ENCODE measurements at places on chromosomes 6 and 20.

GRCh38 chr6:151365233-151365632 lies 26.1 kb downstream of the ZBTB2 start:
- no peak for DNase-seq

DNA sequence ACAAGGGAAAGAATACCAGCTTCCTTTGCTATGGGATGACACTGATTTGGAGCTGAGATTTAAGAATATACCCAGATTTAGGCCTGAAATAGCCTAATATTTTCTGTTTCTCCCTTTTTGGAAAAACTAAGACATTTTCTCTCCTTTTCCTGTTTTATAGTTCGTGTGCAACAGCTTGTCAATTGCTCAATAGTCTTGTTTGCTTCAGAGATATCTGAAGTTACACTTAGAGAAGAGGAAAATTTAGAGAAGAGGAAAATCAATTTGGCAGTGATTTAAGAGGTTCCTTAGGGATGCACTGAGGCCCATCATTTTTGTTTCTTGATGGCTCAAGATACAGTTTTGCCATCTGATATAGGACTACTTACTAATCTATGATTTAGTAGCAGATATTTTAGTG lies 398.6 kb downstream of the RFPL4B start:
- no peak for DNase-seq

DNA sequence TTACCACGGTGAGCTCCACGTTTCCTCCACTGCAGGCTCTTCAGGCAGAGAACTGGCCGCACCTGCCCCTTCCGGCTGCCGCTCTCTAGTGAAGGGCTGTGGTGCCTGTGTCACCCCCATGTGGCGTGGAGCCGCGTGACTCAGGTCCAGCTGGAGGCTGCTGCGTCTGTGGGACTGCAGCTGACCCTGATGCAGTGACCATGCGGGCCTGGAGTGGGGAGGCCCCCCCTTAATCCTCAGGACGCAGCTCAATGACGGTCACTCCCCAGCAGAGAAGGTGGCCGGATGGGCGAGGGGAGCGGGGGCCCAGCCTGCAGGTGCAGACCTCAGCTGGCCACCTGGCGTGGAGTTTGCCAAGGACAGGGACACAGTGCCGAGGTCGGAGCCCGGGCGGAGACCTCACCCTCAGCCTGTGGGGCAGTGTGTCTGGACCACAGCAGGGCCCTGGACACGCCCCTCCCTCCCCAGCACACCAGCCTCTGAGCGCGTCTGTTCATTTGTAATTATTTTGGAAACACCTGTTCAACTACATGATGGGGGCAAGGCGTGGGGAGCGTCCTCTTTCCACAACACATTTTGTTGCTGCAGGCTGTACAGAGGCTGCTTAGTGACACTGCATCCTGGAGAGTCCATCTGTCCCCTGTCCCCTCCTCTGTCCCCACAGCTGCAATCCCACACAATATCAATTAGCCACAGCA lies 10.7 kb downstream of the BHLHE23 start:
- no peak for DNase-seq

DNA sequence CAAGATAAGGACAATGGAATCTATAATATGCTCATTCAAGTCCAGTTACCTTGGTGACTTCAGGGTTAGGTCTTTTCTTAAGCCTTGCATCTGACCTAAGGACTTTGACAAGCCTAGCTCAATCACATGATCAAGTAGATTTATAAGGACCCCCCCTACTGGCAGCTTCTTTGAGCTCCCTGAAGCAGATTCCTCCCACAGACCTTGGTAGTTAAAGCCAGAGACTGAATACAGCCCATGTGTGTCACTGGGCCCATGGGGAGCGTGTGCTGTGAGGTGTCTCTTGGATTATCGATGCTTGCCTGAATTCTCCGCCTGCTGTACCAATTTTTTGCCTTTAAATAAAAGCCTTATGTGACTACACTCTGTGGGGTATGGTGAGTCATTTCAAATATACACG lies 372.7 kb upstream of the RGS17 start:
- no peak for DNase-seq

- no peak for DNase-seq
These were observed 217.9 kb downstream of the PRL start for GRCh38 chr6:22078802-22079545.

GRCh38 chr20:2285193-2285592 lies 10.6 kb upstream of the TGM3 start:
- DNase-seq, result no peak

GRCh38 chr6:16947375-16948015 lies 154.4 kb upstream of the STMND1 start:
- DNase-seq, result no peak

- no peak for DNase-seq
These were observed 73.4 kb downstream of the PRDM1 start for GRCh38 chr6:106159531-106159940.

DNA sequence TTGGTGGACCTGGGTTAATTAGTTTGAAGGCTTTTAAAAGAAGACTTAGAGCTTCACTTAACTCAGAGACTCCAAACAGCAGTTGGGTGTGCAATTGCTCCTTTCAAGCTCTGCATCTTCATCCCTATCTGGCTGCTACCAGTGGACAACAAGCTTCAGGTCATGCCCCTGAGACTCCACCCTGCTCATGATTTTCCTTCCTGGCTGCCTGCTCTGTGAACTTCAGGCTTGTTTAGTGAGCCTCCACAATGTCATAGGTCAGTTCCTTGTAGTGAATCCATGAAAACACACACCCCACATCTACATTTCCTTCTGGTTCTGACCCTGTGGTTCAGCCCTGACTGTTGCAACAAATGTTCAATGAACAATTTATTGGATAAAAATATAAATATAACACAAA lies 61.1 kb upstream of the MARCKS start:
- DNase-seq, result no peak

DNA sequence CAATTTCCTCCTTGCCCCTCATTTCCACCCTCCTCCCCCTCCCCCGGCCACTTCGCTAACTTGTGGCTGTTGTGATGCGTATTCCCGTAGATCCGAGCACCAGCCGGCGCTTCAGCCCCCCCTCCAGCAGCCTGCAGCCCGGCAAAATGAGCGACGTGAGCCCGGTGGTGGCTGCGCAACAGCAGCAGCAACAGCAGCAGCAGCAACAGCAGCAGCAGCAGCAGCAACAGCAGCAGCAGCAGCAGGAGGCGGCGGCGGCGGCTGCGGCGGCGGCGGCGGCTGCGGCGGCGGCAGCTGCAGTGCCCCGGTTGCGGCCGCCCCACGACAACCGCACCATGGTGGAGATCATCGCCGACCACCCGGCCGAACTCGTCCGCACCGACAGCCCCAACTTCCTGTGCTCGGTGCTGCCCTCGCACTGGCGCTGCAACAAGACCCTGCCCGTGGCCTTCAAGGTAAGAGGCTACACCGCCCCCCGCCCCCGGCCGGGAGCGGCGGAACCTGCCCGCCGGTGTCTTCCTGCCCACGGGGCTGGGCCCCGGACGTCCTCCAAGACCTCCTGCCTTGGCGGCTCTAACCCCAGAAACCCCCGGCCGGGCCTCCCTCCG lies 44.9 kb upstream of the SUPT3H start:
- DNase-seq, result no peak

DNA sequence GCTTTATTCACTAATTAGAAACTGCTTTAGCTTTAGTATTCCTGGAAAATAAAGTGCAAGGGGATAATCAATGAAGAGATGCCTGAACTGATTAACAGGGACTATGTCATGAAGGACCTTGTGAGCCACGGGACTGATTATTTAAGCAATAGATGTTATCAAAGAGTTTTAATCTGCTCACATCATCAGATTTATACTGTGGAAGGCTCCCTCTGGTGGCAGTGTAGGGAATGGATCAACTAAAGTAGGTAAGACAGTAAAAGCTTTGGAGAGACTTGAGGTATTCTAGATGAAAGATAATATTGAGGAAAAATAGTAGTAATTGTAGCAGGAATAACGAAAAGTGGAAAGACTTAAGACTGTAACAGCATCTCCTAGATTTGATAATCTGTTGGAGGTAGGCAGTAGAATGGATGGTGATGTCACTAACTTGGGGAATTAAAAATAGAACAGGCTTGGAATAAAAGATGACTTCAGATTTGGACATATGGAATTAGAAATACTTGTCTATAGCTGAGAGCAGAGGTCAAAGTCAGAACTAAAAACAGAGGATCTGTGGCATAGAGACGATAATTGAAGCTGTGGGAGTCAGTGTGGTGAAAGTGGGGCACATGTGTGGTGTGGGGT lies 80.3 kb upstream of the HTR1E start:
- DNase-seq, result peak; percentile 7

DNA sequence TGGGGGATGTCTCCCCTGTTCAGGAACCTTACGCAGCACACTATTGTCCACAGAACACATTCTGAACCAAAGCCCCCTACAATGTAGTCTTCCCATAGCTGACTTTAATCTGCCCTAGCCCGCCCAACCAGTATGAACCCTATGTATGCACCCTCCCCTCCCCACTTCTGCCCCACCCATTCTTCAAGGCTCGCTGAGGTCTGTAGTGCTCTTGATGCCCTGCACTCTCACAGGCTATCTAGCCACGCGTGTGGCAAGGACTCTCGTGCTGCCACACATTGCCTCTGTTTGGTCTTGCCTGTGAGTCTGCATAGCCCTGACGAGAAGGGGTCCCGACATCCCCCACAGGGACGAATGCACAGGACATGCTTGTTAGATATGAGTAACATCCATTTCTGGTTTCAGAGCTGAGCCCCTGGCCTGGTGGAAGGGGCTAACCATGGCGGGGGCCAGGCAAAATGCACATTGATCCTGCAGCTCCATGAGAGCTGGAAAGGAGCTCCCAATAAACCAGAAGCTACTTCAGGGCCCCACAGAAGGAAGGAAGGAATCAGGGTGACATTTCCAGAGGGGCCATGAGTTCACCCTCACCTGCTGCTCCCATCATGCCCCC lies 22.6 kb downstream of the MOCS1 start:
- no peak for DNase-seq

GRCh38 chr20:57162362-57162652 lies 104.1 kb downstream of the BMP7 start:
- DNase-seq, result no peak

GRCh38 chr6:101534386-101534785 lies 140.9 kb downstream of the GRIK2 start:
- no peak for DNase-seq

GRCh38 chr20:44746367-44747165 lies 901 bp downstream of the KCNK15 start:
- DNase-seq, result no peak

DNA sequence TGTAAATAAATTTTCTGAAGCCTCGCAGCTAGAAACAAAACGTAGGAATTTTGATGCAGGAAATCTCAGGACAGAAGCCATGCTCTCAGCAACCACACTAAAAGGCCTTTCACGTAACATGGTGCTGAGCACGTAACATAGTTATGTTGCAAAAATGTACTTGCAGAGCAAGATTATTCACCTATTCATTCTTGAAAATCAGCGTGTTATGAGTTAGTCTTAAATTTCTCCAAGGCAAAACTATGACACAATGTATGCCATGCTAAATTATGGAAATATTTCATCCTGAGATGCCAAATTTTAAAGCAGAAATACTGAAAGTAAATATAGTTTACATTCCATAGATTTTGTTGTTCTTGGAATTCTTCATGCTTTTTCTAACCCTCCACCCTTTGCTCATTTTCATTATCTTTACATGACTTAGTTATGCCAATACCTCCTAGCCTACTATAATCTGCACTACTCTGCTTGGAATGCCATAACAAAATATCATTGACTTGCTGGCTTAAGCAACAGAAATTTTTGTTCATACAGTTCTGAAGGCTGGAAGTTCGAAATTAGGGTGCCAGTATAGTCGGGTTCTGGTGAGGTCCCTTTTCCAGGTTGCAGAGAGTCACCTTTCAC lies 179.8 kb upstream of the BMP5 start:
- no peak for DNase-seq

GRCh38 chr6:140303218-140303949 lies 928.9 kb upstream of the CITED2 start:
- DNase-seq, result no peak

DNA sequence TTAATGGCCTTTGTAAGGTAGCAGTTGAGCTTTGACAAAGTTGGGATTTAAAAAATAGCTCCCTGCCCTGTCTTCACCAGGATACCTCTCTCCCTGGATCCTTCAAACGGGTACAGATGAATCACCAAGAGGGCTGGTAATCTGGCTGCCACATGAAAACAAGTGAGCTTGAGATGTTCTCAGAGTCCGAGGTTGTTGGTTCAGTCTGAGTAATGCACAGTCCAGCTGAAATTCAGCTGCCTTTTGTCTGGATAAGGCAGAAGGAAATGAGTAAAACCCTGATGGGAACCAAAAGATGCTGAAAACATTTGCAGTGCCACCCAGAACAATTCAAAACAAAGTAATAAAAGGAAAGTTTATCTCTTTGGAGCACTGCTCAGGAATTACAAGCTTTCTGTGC lies 86.8 kb downstream of the GJA1 start:
- DNase-seq, result no peak

DNA sequence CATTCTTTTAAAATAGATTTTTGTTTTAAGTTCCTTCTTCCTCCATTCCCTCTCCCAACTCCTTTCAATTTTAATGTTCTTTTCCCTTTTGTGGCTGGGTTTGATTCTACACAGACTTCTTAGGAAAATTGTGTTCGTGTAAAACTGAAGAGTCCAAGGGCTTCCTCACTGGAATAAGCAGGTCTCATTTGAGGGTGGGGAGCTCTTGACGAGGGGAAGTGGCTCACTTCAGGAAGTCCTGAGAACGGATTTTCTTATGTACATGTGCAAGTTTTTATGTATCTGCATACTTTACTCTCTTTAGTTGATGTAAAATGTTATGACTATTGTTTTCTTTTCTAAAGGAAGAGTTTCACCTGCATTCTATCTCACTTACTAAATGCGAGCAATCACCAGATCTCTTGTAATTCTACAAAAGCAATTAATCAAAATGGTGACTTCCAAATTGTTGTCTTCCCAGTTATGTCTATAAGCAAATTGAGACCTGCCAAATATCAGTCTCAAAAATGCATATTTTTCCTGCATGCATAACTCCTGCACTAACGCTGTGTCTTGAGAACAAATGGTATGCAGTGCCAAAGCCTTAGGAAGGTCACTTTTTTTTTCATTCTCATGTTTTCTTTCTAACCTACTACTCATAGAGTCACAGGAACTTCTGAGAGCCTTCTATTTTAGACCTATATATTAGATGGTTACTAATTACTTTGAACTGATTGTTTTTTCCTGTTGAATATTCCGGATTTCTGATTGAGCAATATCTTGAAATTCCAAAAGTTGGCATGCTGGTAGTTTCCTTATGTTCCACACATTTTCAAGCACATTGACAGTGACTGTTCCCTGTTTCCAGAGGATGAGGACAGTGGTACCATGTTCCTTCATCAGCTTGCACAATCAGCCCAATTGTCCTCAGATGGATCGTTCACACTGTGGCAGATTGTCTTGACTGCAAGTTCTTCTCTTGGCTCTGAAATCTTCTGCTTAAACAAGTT lies 251.9 kb upstream of the PRDM1 start:
- DNase-seq, result no peak

GRCh38 chr6:164570801-164571200 lies 738.6 kb downstream of the C6orf118 start:
- no peak for DNase-seq

DNA sequence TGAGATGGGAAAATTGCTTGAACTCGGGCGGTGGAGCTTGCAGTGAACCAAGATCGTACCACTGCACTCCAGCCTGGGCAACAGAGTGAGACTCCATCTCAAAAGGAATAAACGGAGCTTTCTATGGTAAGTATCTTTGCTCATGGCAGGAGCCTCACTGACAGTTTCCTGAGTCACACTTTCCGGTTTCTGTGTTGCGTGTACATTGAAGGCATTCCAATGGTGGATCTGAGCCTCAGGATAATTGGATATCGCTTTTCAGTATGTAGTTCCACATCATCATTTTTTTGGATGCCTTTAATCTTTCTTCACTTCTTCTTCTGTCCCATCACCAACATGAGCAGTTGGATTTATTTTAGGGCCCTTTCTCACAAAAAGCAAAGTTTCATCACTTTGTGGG lies 28.6 kb upstream of the GTSF1L start:
- DNase-seq, result no peak
